T follicular helper cell (primary cell): ENCODE measurements at places on chromosomes 11 and 22.
A peak's percentile ranks its signal among the peaks of the same experiment; 100 is the strongest.

DNA sequence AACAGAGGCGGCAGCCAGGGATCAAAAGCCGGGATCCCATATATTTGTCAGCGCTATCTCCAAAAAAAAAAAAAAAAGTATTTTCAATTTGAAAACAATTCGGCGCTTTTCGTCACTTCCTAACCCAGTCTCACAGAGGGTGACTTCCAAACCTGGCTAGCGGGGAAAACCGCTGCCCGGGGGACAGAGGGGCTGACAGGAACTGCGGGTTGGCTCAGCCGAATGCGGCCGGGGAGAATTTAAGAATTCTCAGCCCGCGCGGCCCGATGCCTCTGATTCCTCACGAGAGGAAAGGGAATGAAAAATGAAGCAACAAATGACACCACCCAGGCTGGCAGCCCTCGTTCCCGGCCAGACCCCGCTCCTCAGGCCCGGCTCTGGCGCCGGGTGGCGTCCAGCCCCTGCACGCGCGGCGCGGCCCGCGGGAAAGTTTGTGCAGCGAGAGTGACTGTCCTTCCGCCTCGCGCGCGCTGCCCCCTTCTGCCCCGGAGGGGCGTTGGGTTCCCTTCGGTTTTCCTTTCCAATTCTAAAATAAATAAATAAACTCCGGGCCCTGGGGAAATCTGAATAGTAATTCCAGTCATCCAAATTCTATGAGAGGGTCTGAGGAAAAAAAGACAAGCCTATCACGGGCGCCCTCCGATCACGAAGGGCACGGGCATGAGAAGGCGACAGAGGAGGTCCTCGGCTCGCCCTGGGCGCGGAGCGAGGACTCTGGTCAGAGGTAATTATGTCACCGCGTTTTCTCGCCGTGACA lies 4.8 kb upstream of the PAX6 start:
- no peak for DNase-seq

DNA sequence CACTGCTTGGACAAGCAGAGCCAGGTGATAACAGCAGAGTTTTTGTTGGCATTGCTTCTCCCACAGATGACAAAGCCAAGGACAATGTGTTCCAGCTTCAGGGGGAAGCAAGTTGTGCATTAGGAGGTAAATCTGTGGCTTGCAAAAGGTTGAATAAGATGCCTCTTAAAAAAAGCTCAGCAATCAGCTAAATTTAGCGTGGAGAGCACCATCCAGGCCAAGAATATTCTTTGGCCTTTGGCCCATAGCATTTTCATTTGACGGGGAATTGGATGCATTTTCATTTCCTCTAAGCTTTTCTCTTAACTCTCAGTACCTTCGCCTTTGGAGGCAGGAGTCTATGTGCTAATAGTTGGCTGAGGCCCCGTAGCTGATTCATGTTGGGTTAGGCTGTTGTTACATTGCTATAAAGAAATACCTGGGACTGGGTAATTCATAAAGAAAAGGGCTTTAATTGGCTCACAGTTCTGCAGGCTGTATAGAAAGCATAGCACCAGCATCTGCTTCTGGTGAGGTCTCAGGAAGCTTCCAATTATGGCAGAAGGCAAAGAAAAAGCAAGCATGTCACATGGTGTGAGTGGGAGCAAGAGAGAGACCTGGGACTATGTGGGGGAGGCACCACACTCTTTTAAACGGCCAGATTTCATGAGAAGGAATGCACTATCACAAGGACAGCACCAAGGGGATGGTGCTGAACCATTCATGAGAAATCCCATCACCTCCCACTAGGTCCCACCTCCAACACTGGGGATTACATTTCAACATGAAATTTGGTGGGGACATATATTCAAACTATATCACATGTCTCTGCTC lies 350.1 kb upstream of the C11orf87 start:
- DNase-seq: no peak

DNA sequence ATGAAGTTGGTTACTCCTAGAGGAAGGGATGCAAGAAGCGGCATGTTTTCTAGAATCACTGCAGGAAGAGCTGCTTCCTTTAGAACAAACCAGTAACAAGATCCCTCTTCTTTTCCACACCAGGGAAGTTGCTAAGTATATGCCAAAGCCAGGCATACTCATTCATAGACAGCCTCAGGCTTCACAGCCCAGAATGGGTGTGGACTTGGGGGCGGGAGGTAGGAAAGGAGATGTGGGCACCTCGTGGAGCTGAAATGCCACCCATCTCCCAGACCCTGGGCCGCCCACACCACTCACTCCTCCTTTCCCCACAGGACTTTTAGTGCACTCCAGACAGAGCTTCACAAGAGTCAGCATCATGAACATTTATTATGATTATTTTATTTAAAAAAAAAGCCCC lies 16.0 kb upstream of the TMEM121B start:
- no peak for DNase-seq

- no peak for DNase-seq
Observed at GRCh38 chr22:17109113-17109865, 11.9 kb downstream of the TMEM121B start.

DNA sequence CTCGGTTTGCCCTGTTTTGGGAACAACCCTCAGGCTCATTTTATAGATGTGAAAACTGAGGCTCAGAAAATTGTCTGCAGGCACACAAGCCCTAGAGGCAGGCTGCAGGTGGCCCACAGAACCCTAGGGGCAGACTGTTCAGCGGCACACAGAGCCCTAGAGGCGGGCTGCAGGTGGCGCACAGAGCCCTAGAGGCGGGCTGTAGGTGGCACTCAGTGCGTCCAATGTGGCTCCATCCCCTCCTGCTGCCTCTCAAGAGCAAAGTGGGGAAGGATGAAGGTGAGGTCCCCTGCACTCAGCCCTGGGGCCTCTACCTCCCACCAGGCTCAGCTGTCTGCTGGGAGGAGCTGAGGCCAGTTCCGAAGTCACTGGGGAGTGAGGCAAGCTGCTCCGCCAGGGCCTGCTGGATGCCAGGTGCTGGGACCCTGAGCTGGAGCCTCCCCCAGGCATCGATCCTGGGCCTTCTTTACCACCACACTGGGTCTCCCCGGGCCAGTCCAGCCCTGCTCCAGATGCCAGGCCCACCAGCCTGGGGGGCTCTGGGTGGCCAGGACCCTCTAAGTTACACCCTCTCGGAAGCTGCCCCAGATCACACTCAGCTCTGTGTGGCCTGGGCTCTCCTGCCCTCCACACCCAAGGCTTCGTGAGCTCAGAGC lies 2.3 kb downstream of the ACY3 start:
- peak; percentile 38 for DNase-seq

GRCh38 chr22:17418890-17419324 lies 49.6 kb downstream of the CECR2 start:
- no peak for DNase-seq

DNA sequence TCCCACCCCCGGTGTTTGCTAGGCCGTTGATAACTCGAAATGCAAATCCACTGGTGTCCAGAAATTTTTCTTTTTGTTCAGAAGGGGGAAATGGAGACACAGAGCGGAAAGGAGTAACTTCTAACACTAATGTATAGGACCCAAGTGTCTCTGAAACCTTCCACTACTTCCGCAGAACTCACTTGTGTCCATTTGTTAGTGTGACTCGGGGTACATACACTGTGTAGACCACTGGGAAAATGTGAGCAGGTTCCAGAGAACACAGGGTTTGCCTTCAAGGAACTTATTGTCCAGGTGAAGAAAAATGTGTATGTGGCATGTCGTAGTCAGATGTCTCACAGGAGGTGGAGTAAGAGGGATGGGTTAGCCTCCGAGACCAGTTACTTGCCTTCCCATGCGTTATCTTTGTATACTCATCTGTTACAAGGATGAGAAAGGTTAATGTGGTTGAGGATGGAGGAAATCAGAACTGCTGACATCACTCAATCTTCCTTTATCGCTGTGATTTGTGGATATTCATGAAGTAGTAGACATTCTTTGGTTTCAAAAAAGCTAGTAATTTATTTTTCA lies 857 bp downstream of the ARCN1 start:
- DNase-seq: no peak

DNA sequence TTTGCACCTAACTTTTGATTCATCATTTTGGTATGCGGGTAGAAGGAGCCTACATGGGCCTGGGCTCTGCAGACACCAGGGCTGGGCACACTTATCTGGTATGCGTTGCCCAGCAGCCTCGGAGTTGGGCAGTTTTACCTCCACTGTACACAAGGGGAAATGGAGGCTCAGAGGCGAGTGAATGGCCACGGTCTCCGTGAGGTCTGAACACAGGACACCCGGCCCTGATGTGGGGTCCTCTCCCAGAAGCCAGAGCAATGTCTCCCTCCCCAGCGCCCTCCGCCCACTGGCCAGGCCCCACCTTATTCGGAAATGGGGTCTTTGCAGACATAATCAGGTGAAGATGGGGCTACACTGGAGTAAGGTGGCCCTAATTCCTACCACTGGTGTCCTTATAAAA lies 43.7 kb downstream of the OSBPL5 start:
- DNase-seq: no peak

- DNase-seq: no peak
Observed at GRCh38 chr11:119865661-119866156, 136.7 kb upstream of the NECTIN1 start.

GRCh38 chr11:12433571-12434324 lies 56.4 kb downstream of the PARVA start:
- no peak for DNase-seq
